Smooth muscle cell of trachea (primary cell): ENCODE measurements at places on chromosomes 7 and 10. TPM values are rescaled to one million over a fixed set of nuclear protein-coding genes. Genes with fewer than 3 reads are reported as not detected.

RAPGEF5 gene
- total RNA-seq = 1.3 and 1.6 TPM in 2 replicates

RPEL1 gene
- under 0.01 and 0.15 TPM in 2 replicates for total RNA-seq

HOXA9 gene
- total RNA-seq = 0.15 TPM in 1 of 2 replicates, not detected in the other

ELFN1 gene
- total RNA-seq = 1.7 and 7.6 TPM in 2 replicates

ANKRD30A gene
- not detected in 2 replicates for total RNA-seq

CASP7 gene
- total RNA-seq = 29.2 and 35.6 TPM in 2 replicates

SLC13A1 gene
- not detected in 2 replicates for total RNA-seq

MMS19 gene
- total RNA-seq = 87.3 and 97.9 TPM in 2 replicates

MYPN gene
- total RNA-seq = 0.15 and 0.33 TPM in 2 replicates

RET gene
- 1.6 and 1.8 TPM in 2 replicates for total RNA-seq

ZNF398 gene
- 8.3 and 9.3 TPM in 2 replicates for total RNA-seq

PTF1A gene
- not detected in 2 replicates for total RNA-seq

UPK3BL2 gene
- total RNA-seq = 0.99 and 1.9 TPM in 2 replicates

SCART1 gene
- 3.0 and 3.9 TPM in 2 replicates for total RNA-seq

CYP3A4 gene
- not detected in 2 replicates for total RNA-seq

PSAP gene
- total RNA-seq = 738 and 1,900 TPM in 2 replicates

ZDHHC16 gene
- total RNA-seq = 42.6 and 59.0 TPM in 2 replicates

EBLN1 gene
- not detected in 2 replicates for total RNA-seq

FZD8 gene
- 1.6 and 3.5 TPM in 2 replicates for total RNA-seq

OR9A2 gene
- not detected in 2 replicates for total RNA-seq

LIPK gene
- total RNA-seq = not detected in 2 replicates

COBL gene
- under 0.01 TPM in 1 of 2 replicates, not detected in the other for total RNA-seq
